ENCODE measurements at places on chromosomes 3 and 15. TPM values are rescaled to one million over a fixed set of nuclear protein-coding genes. Genes with fewer than 3 reads are reported as not detected.
A peak's percentile ranks its signal among the peaks of the same experiment; 100 is the strongest.

DNA sequence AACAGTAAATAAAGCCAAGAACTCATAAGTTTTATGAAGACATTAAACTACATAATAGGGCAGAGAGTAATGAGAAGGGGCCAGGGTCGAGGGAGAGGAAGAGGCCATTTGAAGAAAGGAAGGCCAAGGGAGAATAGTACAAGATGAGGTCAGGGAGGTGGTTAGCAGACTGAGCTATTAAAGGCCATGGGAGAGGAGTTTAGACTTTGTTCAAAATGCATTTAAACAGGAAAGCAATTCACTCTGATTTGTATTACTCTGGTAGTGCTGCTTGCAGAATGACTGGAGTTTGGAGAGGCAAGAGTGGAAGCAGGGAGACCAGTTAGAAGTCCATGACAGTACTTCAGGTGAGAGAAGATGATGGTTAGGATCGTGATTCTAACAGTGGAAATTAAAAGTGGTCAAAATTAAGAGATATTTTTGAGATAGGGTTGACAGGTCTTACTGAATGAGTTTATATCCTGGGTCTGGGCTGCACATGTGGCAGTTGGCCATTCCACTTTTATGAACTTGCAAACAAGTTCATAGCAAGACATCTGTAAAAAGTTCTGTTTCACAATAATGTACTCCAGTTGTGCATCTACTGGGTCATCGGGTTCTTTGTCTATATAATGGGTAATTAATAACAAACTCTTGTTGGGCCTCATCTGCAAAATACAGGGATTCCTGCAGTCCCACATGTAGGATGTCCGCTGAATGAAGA lies 16.3 kb downstream of the PPP2R3A start:
- no peak for DNase-seq

DNA sequence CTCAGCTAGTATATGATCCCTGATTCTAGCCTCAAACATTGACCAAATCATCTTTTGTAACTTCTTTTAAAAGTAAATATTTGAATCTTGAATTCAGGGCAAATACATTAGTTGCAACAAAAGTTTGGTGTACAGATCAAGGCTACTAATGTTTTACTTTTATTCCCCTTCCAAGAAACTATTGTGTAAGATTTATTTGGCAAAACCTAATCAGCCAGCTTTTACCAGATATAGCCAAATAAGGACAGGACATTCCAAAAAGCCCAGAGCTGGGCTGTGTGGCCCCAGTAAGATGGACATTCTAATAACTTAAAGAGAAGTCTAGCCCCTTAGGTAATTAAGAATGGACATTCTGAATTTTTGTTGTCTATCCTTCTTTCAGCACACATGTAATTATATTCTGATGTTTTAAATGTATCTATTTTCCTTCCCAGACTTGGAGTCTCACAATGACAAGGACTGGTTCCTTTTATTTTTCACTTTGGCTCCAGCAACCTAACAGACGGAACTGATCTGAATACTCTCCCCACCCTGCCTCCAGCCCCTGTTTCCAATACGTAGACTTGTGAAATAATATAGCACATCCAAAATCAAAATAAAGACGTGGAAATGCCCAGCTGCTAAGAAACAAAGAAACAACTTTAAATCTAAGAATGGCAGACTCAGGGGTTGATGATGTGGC lies 48.1 kb downstream of the STARD5 start:
- DNase-seq, result no peak

DNA sequence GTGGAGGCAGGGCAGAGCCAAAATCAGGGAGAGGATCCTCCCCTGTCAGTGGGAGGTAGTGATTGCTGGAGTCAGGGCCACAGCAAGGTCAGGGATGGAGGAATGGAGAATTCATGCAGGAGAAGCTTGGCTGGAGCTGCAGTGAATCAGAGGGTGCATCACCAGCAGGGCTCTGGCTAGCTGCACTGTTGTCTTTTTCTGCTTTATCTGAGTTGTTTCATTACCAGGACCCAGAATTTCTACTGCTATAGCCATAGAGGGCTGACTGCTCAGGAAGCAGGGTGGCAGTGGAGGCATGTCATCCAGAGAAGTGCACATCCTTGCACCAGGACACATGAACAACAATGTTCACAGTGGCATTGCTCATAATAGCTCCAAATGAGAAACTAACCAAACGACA lies 113.5 kb upstream of the GALNT15 start:
- no peak for DNase-seq

The HTR3E gene
- polyA plus RNA-seq, result not detected

The CYP1A2 gene
- not detected for polyA plus RNA-seq

The RASL12 gene
- not detected for polyA plus RNA-seq

GRCh38 chr3:187750006-187750512 lies 4.8 kb upstream of the BCL6 start:
- DNase-seq, result no peak

The ERC2 gene
- not detected for polyA plus RNA-seq

- DNase-seq, result no peak
These were observed 10.8 kb upstream of the MEF2A start for GRCh38 chr15:99554880-99555488.

DNA sequence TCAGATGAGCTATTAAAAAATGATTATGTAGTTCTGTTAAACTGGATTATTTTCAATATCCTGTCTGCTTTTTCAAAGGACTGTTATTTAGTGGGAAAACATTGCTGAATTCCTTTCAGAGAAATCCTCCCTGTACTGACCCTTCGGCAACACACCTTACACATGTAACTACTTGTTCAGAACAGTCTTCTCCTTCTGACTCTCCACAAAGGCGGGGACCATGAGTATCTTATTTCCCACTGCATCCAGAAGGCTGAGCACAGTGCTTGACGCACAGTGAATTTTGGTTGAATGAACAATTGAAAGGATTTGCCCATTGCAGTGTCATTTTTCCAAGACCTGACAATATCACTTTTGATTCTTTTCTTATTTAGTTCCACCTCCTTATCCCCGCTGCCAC lies 23.1 kb upstream of the CFAP161 start:
- no peak for DNase-seq

- no peak for DNase-seq
These were observed 148.7 kb downstream of the TPRG1 start for GRCh38 chr3:189320511-189320910.

- no peak for DNase-seq
These were observed 255.9 kb upstream of the ICE2 start for GRCh38 chr15:60734851-60735250.

GRCh38 chr3:106420628-106421027 lies 551.8 kb upstream of the CBLB start:
- no peak for DNase-seq

DNA sequence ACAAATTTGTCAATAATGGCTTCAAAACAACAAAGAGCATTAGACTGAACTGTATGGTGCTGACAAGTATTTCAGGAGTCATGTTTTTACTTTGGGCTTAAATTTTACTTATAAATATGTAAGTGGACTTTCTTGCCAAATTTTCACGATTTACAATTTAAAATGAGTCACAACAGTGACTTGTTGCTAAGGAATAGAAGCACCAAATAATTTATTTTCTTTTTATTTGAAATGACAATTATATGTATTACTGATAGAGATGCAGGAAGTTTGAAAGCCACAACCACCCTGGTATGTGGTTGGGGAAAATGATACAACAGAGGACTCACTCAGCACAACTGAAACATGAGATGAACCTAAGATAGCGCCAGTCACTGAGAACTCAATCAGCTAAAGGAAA lies 90.3 kb downstream of the FMN1 start:
- no peak for DNase-seq

GRCh38 chr3:101994386-101994785 lies 145.1 kb downstream of the NFKBIZ start:
- no peak for DNase-seq

GRCh38 chr15:82862886-82863285 lies 53.5 kb downstream of the WHAMM start:
- DNase-seq, result no peak

GRCh38 chr3:181326637-181327223 lies 337.2 kb upstream of the DNAJC19 start:
- no peak for DNase-seq

DNA sequence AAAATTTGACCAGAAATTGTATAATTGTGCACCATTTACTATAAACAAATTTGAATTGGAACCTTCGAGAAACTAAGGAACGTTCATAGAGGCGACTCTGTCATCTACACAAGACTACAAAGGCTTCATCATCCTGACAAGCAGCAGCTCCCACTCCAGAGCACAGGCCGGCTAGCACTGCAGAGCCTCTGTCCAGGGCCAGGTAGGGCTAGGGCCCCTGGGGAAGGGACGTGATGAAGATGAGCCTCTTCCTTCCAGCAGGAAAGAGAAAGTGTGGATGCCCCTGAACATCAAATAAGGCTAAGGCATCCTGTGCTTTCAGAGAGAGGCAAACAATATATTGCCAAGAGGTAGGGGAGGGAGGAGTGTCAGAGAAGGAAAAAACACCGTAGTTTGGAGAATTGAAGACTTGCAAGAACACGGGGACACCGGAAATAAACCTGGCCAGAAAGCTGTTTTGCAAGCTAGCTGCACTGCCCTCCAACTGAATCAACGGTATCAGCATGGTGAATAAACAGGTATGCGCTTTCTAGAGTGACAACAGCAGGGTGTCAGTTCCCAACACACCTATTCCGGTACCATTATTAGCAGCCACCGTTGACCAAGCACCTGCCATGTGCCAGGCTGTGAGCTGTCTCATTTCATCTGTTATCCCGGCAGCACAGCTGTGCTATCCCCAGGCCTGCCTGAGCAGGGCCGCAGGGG lies 12.4 kb downstream of the XXYLT1 start:
- no peak for DNase-seq

GRCh38 chr3:72336821-72337479 lies 511.3 kb downstream of the SHQ1 start:
- no peak for DNase-seq

DNA sequence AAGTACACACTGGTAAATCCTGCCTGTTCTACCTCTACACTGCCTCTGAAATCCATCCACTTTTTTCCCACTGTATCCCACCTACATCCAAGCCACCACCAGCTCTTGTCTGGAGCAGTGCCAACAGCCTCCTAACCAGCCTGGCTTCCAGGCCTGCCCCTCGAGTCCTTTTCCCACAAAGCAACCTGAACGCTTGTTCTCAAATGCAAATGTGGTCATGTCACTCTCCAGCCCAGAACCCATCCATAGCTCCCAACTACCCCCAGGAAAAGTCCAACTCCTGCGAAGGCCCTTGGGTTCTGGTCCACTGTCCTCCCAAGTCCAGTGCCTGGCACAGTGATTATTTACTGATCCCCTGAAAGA lies 83.8 kb downstream of the SEMA5B start:
- no peak for DNase-seq

- DNase-seq, result no peak
These were observed 13.9 kb downstream of the ALPK3 start for GRCh38 chr15:84831028-84831427.

GRCh38 chr3:102400142-102400541 lies 34.7 kb upstream of the ZPLD1 start:
- no peak for DNase-seq

- no peak for DNase-seq
These were observed 236.0 kb downstream of the CACNA2D3 start for GRCh38 chr3:54358316-54358715.

DNA sequence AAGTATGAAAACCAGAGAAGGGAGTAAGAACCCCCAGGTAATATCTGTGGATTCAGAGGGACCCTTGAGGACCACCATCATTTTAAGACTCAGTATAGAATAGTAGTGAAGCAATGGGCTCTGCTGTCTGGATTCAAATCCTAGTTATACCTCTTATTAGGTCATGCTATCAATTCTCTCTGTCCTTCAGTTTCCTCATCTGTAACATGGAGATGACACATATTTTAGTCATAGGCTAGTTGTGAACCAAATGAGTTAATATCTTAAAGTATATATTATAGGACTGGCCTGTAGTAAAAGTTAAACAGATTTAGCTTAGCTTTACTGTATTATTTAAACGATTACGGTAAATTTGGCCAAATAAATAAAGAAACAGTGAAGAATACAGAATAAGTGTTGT lies 177.3 kb upstream of the GOLIM4 start:
- no peak for DNase-seq

- DNase-seq, result no peak
These were observed 127.1 kb downstream of the KCNMB2 start for GRCh38 chr3:178663201-178663934.

DNA sequence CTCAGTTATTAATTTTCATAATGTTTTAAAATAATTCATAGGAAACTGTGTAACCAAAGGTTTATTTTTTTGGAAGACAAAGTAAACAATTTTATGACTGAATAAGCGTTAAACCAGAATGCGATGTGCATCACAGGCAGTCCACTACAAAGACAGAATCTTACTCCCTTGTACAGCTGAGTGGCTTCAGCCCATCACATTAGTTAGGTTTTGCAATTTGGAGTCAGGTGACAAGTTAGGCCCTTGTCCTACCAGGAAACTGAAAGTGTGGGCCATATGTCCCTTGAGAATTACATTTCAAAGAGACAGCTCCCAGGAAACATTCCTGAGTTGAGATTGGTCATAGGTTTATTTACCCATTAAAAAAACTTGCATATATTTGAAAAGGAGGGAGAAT lies 156.3 kb downstream of the MEX3B start:
- no peak for DNase-seq

The CAPN3 gene
- polyA plus RNA-seq, result 1.9 TPM

The TIPARP gene
- 32.6 TPM for polyA plus RNA-seq

The B3GALNT1 gene
- 2.3 TPM for polyA plus RNA-seq

DNA sequence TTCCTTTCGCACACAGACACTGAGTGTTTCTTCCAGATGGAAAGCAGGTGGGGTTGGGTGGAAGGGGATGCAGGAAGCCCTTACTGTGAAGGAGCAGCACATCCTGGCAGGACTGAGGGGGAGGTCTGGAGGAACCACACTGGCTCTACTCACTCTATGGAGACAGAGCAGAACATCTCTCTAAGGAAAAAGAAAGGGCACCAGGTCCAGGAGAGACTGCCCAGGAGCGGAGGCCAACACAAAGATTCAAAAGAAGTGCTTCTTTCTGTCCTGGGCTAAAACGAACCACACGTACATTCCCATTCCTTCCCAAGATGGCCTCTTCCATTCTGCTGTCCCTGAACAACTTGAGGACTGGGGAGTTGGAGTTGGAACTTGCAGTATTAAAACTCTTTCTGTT lies 13.8 kb upstream of the VIPR1 start:
- no peak for DNase-seq

DNA sequence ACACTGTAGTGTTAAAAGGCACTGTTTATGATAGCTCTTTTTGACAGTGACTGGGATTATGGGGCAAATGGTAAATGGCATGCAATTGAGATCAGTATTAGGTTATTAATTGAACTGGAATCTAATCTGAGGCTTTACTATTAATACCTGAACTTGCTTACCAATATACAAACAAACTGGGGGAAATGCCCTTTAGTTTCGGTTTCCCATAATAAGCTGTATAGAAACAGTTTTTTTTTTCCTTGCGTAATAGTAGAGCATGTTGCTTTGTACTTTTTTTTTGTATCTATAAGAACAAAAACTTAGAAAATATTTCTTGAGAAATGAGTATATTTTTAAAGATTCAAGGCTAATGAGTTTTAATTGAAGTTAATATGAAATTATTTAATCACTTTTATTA lies 95.0 kb downstream of the FNDC3B start:
- peak; percentile 51 for DNase-seq

The ITIH4 gene
- not detected for polyA plus RNA-seq
